Suppressor macrophage treated with lipopolysaccharide for 4 hours (primary cell): ENCODE measurements at places on chromosomes 6 and 20.

DNA sequence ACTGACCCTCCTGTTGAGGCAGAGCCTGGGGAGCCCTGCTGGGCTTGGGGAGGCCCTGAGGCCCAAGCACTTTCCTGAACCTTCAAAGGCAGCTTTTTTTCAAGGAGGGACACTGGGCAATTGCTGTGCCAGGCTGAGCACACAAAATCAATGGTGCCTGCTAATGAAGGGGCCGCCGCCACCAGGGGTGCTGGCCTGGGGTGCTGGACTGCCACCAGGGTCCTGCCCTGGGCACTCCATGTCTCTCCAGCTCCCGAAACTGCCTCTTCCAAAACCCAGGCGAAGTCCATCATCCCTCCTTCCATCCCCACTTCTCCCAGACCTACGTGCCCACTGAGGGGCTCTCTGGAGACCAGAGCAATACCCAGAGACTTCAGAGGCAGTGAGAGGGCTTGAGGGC is 145.6 kb downstream of the GRM4 start:
- DNase-seq = no peak

GRCh38 chr6:10545482-10545881 is 24.3 kb downstream of the GCNT2 start:
- no peak for DNase-seq

GRCh38 chr20:44961870-44962267 is 1.7 kb upstream of the TOMM34 start:
- DNase-seq = no peak

GRCh38 chr6:32113386-32114352 is 4.5 kb upstream of the TNXB start:
- DNase-seq = no peak

DNA sequence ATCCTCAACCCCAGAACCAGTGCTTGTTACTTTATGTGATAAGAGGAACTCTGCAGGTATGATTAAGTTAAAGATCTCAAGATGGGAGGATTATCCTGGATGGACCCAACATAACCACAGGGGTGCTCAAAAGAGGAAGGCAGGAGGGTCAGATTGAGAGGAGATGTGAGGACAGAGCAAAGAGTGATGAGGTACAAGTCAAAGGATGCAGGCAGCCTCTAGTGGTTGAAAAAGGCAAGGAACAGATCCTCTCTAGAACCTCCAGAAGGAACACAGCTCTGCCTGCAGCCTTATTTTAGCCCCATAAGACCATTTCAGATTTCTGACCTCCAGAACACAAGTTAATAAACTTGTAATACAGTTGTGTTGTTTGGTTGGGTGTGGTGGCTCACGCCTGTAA is 41.2 kb downstream of the PDSS2 start:
- no peak for DNase-seq

DNA sequence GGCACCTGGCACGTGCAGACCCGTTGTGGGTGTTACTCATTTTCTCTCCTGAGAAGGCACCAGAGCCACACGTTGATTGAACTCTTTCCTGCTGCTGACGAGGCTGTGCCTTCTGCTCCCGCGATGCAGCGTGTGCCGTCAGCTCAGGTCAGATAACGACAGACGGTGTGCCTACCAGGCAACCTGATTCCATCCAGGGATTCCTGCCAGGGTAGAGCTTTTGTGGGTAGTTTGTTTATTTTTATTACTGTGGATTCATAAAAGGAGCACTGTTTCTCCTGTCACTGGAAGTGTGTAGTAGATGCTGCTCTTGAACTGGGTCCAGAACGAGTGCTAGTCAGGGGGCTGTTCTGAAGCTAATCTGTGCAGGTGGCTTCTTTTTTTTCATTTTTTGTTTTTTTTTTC is 20.7 kb downstream of the PRPF6 start:
- no peak for DNase-seq

- peak; percentile 88 for DNase-seq
Observed at GRCh38 chr6:31396422-31397152, 6.8 kb upstream of the MICA start.

DNA sequence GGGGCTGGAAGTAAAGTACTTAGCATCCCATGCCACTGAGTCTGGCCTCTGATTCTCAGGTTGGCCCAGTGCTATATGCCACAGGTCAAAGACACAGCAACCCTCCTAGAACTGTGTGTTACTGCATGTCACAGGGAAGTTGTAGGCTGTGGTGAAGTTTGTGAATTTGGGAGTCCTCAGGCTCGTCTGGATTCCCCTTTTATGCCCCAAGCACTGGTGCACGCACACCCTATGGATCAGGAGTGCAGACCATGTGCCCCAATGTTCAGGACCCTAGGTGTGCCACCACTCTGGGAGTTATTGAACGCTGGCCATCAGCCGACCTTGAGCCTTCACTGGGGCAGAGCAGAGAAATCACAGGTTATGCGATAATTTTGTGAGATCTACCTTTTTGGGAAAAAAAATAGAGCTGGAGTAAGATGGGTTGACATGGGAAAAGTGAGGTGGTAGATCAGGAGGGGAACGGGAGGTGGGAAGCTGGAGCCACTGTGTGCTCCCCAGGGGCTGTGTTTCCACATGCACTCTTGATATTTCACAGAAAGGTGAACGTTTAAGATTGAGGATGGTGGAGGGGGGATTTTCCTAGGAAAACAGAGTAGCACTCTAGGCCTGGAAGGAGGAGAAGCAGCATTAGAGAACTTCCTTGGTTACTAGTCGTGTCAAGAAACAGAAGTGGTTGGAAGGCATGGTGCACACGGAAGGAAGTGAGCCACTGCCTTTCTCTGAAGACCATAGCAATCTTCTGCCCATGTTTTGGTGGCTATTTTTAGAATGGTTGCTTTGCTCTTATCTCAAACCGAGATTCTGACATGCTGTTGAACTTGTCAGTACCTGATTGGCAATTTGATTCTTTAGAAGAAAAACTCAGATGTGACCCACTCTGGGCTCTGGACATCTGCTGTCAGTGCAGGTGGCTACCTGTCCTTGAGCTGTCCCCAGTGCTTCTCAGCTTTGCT is 44.1 kb downstream of the DUSP22 start:
- peak; percentile 71 for DNase-seq

GRCh38 chr6:43827898-43828297 is 57.9 kb downstream of the VEGFA start:
- DNase-seq = no peak

GRCh38 chr6:17971128-17972073 is 16.0 kb downstream of the KIF13A start:
- no peak for DNase-seq

- no peak for DNase-seq
Observed at GRCh38 chr20:19008497-19008896, 194.9 kb downstream of the SCP2D1 start.

- no peak for DNase-seq
Observed at GRCh38 chr6:169799474-169799926, 48.1 kb downstream of the ERMARD start.

DNA sequence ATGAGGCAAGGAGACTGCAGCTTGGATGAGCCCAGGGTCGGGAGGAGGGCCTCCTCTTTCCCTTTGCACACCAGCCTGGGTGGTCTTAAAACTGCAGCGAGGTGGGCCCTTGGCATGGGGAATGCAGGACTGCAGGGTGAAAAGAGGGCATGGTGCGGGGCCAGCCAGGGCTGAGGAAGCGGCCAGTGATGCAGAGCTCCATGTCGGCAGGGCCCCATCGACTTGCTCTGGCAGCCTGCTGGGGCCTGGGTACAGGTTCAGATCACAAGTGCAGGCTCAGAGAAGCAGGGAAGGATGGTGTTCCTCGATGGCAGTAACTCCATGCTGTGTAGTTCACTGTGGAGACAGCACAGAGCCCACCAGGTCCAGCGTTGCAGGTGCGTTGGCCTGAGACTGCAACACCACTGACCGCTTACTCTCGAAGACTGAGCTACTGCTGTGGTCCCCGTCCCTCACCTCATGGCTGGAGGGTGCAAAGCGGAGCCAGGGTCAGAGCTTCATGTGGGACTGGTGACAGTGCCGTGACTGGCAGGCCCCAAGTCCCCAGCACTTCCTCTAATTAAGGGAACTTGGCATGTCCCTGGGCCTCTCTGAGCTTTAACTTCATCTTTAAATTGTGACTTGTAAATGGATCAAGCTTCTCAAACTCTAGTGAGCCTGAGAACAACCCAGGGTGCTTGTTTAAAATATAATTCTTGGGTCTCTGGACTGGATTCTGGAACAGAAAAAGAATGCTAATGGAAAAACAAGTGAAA is 223.2 kb downstream of the SYNDIG1 start:
- DNase-seq = no peak

GRCh38 chr6:167549213-167549612 is 224.3 kb downstream of the TTLL2 start:
- no peak for DNase-seq

DNA sequence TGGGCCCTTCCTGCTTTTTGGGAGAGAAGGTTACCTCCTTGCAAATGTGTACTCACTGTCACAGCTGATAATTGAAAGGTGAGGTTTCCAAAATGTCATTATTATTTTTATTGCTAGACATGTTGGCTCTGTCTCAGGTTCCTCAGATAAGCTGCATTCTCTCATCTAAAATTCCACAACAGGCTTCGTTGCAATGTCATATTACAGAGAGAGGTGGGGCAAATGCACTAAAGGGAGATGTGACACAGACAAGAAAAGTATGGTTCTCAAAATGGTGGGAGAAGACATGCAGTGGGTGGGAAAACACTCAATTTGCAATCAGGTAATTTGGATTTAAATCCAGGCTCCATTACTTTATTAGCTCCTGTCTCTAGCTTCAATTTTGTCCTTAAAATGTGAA is 256.4 kb upstream of the POU3F2 start:
- DNase-seq = no peak

DNA sequence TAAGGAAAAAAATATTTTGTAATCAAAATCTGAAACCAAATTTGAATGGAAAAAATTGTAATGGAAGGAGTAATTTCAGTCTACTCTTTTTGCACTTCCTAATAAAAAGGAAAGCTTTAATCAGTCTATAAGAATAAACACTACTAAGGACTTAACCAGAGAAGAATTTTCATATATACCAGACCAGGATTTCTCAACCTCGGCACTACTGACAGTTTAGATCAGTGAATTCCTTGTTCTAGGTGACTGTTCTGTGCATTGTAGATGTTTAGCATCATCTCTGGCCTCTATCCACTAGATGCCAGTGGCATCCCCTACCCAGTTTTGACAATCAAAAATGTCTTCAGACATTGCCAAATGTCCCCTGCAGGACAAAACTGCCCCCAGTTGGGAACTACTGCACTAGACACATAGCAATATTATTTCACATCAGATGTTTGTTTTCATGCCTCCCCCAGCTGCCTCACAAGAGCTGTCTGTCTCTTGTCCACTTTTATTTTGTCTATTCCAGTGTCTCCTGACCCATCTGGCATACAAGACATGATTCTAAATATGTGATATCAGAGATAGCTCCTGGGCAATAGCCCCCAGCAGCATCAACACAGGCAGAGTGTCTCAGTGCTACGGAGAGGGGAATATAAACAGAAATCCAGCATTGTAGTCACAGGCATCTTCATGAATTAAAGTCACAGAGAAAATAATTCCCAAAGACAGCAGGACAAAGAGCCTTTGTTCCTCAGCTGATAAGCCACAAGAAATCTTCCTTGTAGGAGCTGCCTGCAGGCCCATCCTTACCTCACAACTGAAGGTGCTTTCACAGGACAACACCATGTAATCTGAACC is 27.0 kb downstream of the DNAAF9 start:
- no peak for DNase-seq

- no peak for DNase-seq
Observed at GRCh38 chr20:46936415-46937156, 41.9 kb downstream of the EYA2 start.

DNA sequence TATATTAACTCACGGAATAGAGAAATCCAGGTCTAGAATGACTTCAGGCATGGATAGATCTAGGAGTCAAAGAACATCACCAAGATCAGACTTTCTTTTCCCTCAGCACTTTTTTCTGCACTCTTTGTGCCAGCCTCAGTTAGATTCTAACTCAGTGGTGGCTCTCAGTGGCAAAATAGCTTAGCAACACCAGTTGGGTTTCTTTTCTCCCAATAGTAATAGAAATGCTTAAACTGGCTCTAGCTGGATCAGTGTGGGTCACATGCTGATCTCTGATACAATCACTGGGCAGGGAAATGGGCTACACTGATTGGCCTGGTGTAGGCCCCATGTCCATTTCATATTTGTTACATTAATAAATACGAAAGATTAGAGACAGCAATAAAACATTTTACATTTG is 44.2 kb upstream of the ARFGEF2 start:
- no peak for DNase-seq

DNA sequence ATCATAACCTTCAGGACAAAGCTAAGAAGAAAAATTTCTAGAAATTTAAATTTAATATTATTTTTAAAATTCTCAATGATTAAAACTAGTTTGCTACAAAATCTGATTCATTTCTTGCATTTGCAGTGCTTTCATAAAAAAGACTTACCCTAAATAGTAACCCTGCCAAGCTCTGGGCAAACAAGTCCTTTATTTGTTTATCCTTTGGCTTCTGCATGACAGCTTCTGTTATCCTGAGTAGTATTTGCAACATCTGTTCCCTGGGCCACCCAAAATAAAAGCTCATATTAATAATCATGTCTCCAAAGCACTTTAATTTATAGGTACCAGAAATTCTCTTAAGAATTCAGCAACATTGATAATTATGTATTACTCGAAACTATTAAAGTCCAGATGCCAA is 101.3 kb downstream of the RALGAPA2 start:
- DNase-seq = no peak

GRCh38 chr20:62168890-62169435 is 13.9 kb upstream of the MTG2 start:
- DNase-seq = no peak

DNA sequence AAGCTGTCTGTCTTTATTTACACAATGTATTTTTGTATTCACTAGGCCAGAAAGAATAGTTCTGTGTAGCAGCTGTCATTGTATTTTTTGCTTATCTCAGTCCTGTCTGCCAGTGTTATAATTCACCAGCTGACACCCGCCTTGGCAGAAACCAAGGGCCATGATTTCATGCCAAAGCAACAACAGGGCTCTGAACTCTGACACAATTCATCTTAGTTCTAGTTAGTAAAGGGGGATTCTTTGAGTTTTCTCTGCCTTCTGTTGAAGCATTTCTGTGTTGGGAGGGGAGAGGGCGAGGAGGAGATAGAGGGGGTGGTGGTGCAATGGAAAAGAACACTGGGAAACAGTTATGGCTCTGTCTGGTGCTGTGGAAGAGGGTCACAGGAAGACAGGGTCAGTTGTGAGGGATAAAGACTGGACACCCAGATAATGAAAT is 684.6 kb upstream of the MARCKS start:
- DNase-seq = no peak

- DNase-seq = peak; percentile 61
Observed at GRCh38 chr6:35718911-35719381, 17.9 kb upstream of the ARMC12 start.

DNA sequence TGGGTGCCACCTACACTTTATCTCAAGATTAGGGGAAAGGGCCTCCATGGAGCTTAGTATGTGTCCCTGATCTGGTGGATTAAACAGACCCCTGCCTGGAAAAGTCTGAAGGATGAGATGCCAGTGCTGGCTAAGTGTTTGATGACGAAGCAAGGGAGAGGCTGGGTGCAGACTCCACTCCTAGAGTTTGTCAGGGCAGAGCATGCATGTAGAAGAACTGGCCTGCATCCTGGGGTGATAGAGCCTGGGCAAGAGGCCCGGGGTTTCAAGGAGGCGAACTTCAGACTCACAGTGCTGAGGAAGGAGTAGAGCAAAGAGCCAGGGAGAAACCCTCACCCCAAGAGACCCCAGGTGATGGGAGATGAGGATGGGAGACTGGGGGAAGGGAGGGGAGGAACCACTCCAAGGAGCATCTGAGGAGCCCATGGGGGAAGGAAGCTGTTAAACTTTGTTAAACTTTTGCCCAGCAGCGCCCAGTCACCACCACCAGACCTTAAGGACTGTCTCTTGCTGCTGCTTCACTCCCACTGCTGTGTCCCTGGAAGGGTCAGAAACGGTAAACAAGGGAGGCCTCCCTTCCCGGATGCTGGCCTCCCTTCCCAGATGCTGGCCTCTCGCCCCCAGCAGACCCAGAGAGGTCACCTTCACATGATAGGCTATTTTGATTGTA is 61.6 kb downstream of the RPRD1B start:
- DNase-seq = peak; percentile 74
